ENCODE measurements at places on chromosomes 5 and 9.

GRCh38 chr9:87537625-87538024 lies 40.0 kb downstream of the DAPK1 start:
- DNase-seq, result no peak

DNA sequence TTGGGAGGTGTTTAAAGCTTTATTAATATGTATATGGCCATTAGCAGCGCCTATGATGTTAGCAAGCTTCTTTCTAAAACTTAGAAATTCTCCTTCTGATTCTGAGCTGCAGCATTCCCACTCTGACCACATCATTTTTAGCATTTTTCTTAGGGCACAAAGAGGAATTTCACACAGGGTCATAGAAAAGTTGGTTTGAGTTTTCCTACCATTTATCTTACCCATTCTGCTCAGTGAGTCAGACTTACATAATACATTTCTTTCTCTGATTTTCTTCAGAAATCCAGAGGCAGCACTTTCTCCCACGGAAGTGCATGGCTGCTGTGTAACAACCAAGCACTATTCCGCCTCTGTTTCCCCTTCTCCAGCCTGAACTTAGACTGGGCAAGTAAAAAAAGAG lies 246.6 kb downstream of the ARL15 start:
- DNase-seq, result no peak

GRCh38 chr9:77092536-77092935 lies 73.1 kb downstream of the FOXB2 start:
- DNase-seq, result no peak

- no peak for DNase-seq
Measured at GRCh38 chr9:116913536-116913935, 226.4 kb downstream of the TRIM32 start.

- no peak for DNase-seq
Measured at GRCh38 chr5:179176571-179177230, 116.5 kb downstream of the ZNF354C start.

DNA sequence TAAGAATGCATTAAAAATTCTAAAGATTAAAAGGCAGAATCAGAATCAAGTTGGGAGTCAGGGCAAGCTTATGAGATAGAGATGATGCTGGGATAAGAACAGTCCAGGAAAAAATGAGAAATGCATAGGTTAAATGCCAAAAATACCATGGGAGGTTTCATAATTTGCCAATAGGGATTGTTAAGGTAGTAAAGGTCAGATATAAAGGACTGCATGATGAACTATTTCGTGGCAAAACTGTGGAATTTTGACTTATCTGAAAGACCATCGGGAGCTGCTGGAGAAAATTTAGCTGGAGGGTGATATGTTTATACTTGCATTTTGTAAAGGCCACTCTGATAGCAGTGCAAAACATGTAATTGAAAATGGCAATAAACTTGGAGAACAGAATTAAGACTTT lies 1872.8 kb upstream of the ACO1 start:
- DNase-seq, result no peak
